ENCODE measurements at places on chromosomes 3 and 15.

- DNase-seq: no peak
These were observed 31.1 kb downstream of the OXSM start for GRCh38 chr3:25820816-25821486.

GRCh38 chr3:157271283-157271882, 111.4 kb upstream of the CCNL1 start:
- DNase-seq: no peak

GRCh38 chr15:41561777-41562145, 2.7 kb downstream of the TYRO3 start:
- no peak for DNase-seq

GRCh38 chr3:123021388-123021787, 6.2 kb downstream of the SEMA5B start:
- no peak for DNase-seq

DNA sequence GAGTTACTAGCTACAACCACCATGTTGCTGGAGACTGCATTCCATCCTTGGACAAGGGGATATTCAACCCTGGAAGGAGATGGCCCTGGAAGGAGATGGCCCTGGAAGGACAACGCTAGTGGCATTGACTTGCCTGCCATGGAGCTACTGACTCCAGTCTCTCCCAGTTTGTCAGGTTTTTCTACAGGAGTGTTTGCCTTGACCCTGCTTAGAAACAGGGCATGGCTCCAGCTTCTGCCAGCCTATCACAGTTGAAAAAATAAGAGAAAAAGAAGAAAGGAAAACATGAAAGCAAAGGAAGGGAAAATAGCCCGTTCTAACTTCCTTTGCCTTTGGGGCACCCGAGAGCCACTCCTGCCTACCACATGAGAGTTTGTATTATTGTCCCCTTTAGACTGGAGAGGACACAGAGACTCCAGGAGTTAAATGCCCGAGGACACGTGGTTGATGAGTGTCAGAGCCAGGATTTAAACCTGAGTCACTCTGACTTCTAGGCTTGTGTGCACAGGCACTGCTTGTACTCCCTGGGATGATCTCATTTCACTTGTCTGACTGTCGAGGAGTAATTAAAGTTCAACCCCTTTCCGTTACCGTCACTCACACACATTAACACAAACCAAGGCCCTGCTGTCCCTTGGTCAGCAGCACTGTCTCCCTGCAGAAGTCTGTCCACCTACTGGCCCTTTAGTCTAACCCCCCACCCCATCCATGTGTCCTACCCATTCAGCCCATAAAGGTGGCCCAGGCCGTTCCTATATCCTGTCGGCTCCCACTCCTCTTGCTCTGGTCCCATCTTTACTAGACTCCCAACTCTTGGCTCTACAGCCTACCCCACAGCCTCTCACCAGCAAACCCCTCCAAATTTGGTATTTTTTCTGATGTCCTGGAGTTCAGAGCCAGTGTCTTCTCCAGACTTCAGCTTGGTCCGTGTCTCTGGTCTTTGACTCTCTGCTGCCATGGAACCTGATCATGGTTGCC, 46.1 kb downstream of the C2CD4A start:
- DNase-seq: no peak

- DNase-seq: no peak
These were observed 61.0 kb downstream of the TMEM44 start for GRCh38 chr3:194572143-194572789.

DNA sequence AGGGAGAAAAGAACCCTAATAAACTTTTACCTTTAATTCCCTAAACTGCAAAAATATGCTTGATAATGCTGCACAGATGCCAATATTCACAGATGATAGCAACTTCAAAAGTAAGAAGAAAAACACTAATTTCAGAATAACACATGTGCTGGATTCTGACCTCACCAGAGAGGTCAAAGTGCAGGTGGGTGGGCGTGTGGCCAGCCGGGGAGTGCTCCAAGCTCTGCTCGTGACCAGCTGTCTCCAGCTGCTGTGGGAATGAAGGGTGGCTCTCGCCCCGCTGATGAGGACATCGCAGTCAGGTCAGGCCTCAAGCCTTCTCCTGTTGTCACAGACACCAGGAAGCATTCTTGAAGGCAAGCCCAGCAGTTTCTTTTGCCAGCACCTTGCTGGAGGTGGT, 57.1 kb downstream of the ADAMTS17 start:
- DNase-seq: no peak

- no peak for DNase-seq
These were observed 91.1 kb downstream of the LIPC start for GRCh38 chr15:58522865-58523264.

- DNase-seq: no peak
These were observed 49.4 kb upstream of the LCTL start for GRCh38 chr15:66614951-66615760.

DNA sequence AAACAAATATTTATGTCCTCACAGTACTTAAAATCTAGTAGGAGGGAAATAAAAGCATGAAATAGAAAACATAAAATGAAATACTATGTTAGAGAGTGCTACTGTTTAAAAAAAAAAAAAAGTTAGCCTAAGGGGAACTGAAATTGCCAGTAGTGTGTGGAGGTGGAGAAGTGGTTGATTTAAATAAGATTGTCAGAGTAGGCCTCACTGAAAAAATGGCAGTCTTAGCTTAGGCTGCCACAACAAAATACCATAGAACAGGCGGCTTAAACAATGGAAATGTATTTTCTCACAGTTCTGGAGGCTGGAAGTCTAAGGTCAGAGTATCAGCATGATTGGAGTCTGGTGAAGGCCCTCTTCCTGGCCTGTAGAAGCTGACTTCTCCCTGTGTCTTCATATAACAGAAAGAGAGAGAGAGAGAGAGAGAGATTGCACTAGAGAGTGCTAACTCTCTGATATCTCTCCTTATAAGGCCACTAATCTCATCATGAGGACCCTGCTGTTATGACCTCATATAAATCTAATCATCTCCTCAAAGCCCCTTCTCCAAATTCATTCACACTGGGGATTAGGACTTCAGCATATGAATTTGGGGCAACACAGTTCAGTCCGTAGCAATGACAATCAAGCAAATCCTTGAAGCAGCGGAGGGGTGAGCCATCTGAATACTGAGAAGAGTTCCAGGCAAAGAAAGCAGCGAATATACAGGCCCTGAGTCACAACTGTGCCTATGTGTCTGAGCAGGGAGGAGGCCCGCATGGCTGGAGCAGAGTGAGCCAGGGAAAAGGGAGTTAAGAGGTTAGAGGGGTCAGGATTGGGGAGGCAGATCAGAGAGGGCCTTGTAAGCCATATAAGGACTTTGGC, 23.6 kb upstream of the LRRC34 start:
- DNase-seq: no peak

Data from stimulated activated CD8-positive, alpha-beta memory T cell treated with anti-CD3 and anti-CD28 coated beads, Interleukin-15, amount 100 ng/mL, for 48 hours (primary cell).